ENCODE measurements at places on chromosomes 6 and 20. TPM values are rescaled to one million over a fixed set of nuclear protein-coding genes. Genes with fewer than 3 reads are reported as not detected.

DNA sequence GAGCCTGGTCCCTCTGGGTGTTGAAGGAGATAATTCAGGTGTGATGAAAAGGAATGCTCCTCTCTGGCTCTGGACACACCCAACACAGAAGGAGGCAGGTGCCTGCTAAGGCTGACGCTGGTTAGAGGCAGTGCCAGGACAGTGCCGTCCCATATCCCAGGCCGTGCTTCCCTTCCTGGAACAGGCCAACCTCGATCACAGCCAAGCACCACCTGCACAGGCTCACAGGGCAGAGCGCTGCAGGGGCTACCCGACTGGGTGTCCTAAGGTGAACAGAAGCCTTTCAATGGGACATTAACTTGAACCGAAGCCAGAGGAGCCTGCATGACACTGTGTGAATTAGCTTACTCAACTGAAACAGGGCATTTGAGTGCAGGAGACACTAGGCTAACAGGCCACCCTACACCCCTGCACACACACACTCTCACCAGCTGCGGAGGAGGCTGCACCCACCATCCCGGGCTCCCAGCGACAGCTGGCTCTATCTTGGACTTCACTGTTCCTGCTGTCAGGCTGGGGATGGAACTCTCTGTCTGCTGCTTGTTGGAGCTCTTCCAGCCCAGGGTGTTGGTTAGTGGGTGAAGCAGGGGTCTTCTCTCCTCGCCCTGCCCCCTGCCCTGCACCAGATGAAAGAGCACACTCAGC lies 347.2 kb downstream of the TAF4 start:
- H3K4me3 ChIP-seq = peak overlapping the region; percentile 84
- no peak for DNase-seq
- H3K27me3 ChIP-seq = no peaks in the 10 kb centered on the region
- peaks cover 5% of the 10 kb centered on the region for H3K4me1 ChIP-seq
- H3K36me3 ChIP-seq = no peaks in the 10 kb centered on the region

The NFKBIE gene
- 6.1 TPM for polyA plus RNA-seq

DNA sequence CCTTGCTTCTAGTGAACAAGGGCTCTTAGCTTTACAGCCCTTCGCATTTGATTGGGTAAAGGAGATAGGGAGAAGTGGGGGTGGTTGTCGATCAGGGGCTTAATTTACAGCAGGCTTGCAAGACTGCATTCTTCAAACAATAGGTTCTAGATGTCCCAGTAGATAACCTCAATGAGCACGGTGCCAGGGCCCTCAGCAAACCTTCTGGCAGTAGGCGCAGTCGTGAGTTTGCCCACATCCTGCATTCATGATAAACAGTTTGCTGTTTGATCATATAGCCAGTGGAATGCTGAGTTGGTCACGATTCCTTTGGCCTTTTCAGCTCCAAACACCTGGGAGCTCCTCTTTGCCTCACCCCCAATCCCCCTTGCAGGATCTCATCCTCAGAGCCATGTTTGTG lies 27.5 kb downstream of the SUN5 start:
- peaks cover 44% of the 10 kb centered on the region for H3K4me1 ChIP-seq
- H3K27me3 ChIP-seq = no peaks in the 10 kb centered on the region
- H3K27ac ChIP-seq = peak overlapping the region; percentile 25

- H3K4me1 ChIP-seq = peaks cover 28% of the 10 kb centered on the region
- peak; percentile 54 for DNase-seq
- H3K4me3 ChIP-seq = no peak overlapping the region
- H3K36me3 ChIP-seq = no peaks in the 10 kb centered on the region
- no peak overlapping the region for H3K27ac ChIP-seq
These were observed 27.9 kb downstream of the DNMT3B start for GRCh38 chr20:32789896-32790750.

The POM121L2 gene
- not detected for polyA plus RNA-seq
